ENCODE measurements at places on chromosomes 3 and 15. TPM values are rescaled to one million over a fixed set of nuclear protein-coding genes. Genes with fewer than 3 reads are reported as not detected.

Gene SLC22A14
- not detected for total RNA-seq

Gene MESP1
- total RNA-seq, result 5.3 TPM

Gene CNTN4
- 0.51 TPM for total RNA-seq

Gene ISG20
- total RNA-seq, result 1.2 TPM

Gene ITIH1
- total RNA-seq, result 0.72 TPM

Gene GUCA1C
- total RNA-seq, result not detected

Gene STARD9
- total RNA-seq, result 2.2 TPM

Gene AADACL2
- total RNA-seq, result not detected

Gene MRPL46
- total RNA-seq, result 48.9 TPM

Gene MBNL1
- total RNA-seq, result 597 TPM

Gene GOLGA6L7
- total RNA-seq, result not detected

Gene GOLGA6A
- not detected for total RNA-seq

Gene ARPP21
- total RNA-seq, result 93.8 TPM

- DNase-seq, result no peak
These were observed 27.0 kb upstream of the DYNC1LI1 start for GRCh38 chr3:32597656-32598055.

GRCh38 chr15:65738649-65739048 is 53.4 kb downstream of the DENND4A start:
- no peak for DNase-seq

GRCh38 chr3:116834816-116835215 is 125.2 kb downstream of the TUSC7 start:
- DNase-seq, result no peak

DNA sequence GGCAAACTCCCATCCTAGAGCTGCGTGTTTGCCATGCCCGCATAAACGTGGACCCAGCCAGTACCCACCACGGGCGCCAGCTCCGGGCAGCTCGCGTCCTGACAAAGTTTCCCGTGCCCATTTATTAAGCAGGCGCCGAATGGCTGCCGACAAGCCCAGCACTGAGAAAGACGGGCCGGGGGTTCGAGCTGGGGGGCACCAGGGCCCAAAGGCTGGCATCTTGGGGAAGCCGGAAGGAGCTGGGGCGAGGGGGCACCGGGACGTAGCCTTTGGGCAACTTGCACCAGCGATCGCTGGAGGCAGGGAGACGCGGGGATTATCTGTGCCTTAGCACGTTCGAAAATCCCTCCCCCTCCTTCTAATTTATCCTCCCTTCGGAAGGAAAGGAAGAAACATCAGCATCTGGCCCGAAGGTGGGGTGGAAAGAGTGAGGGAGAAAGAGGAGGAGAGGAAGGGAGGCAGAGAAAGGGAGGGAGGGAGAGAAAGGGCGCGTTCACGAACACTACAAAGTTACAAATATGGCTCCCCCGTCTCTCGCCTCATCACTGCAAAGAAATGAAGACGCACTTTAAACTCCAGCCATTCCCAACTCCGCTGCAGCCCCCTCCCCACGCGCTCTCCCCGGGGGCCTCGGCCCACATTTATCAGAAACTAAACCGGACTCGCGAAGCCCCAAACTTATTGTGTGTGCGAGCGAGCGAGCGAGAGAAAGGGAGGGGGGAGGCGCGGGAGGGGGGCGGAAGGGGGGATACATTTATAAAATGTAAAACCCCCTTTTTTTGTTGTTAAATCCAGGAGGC is 1.0 kb downstream of the ANP32A start:
- peak; percentile 45 for DNase-seq

- DNase-seq, result no peak
These were observed 1.2 kb upstream of the LMCD1 start for GRCh38 chr3:8500319-8500988.

DNA sequence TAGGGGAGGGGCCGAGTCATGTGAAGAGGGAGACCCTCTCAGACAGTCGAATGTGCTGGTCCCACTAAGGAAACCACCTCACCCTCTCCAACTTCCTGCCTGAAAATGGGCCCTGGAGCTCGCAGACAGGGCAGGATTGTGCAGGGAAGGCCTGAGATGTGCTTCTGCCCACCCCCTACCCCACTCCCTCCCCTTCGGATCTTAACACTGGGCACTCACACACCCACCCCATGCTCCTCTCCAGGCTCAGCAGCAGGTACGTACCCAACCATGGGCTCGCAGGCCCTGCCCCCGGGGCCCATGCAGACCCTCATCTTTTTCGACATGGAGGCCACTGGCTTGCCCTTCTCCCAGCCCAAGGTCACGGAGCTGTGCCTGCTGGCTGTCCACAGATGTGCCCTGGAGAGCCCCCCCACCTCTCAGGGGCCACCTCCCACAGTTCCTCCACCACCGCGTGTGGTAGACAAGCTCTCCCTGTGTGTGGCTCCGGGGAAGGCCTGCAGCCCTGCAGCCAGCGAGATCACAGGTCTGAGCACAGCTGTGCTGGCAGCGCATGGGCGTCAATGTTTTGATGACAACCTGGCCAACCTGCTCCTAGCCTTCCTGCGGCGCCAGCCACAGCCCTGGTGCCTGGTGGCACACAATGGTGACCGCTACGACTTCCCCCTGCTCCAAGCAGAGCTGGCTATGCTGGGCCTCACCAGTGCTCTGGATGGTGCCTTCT is 20.0 kb downstream of the ATRIP start:
- DNase-seq, result peak; percentile 32

GRCh38 chr3:126274735-126275619 is 82.2 kb downstream of the KLF15 start:
- no peak for DNase-seq

GRCh38 chr15:100230784-100231183 is 111.0 kb downstream of the ADAMTS17 start:
- no peak for DNase-seq

- no peak for DNase-seq
These were observed 117.5 kb downstream of the ANXA2 start for GRCh38 chr15:60280259-60280658.

DNA sequence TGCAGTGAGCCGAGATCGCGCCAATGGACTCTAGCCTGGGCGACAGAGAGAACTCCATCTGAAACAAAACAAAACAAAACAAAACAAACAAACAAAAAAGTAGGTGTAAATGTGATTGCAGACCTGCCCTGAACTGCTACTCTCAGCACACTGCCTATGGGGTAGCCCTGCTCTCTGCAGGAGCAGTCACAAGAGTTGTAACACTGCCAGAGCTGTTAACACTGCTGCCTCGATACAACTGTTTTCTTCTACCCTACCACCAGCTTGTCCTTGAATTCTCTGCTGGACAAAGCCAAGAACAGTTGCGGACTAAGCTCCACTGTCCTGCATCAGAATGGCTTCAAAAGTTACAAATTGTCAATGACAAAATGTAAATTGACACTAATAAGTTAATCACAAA is 89.3 kb downstream of the ALCAM start:
- DNase-seq, result no peak

- no peak for DNase-seq
These were observed 209.2 kb upstream of the ZPLD1 start for GRCh38 chr3:102225407-102226132.

- DNase-seq, result peak; percentile 35
These were observed 38.0 kb downstream of the PRICKLE2 start for GRCh38 chr3:64187065-64187959.

GRCh38 chr3:71104556-71104955 is 479.0 kb downstream of the FOXP1 start:
- DNase-seq, result no peak

GRCh38 chr15:60121845-60122244 is 117.7 kb downstream of the FOXB1 start:
- DNase-seq, result no peak

- no peak for DNase-seq
These were observed 570 bp downstream of the APH1B start for GRCh38 chr15:63277893-63278456.

- DNase-seq, result no peak
These were observed 190.4 kb downstream of the FOXP1 start for GRCh38 chr3:71393093-71393492.

DNA sequence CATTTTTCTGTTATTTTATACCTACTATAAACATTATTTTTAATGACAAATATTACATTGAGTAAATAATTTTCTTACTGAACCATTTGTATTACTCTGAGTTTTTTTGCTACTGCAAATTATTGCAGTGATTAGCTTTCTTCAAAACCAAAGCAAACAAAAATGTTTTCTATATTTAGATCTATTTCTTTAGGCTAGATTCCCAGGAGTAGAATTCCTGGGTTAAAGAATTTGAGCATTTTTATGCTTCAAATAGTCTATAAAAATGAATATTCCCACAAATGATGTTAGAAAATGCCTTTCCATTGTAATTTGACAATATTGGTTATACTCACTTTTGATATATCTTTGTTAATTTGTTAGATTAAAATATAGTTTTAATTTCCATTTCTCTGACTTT is 76.8 kb downstream of the LEKR1 start:
- no peak for DNase-seq

GRCh38 chr3:126311338-126311978 is 45.8 kb downstream of the KLF15 start:
- DNase-seq, result no peak

DNA sequence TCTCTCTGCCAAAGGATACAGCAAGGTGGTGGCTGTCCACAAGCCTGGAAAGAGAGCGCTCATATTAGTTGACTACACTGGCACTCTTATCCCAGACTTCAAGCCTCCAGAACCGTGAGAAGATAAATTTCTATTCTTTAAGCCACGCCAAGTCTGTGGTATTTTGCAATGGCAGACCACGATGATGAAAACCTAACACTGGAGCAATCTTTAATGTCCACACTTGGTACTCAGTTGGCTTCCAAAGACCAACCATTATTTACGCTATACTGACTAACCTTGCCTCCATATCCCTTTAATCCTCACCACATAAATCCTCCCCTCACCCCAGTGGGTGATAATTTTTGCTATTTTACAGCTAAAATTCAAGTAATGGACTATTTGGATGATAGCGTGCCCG is 16.9 kb upstream of the LACTB start:
- no peak for DNase-seq

- peak; percentile 12 for DNase-seq
These were observed 3.4 kb upstream of the CCNL1 start for GRCh38 chr3:157163217-157163953.

DNA sequence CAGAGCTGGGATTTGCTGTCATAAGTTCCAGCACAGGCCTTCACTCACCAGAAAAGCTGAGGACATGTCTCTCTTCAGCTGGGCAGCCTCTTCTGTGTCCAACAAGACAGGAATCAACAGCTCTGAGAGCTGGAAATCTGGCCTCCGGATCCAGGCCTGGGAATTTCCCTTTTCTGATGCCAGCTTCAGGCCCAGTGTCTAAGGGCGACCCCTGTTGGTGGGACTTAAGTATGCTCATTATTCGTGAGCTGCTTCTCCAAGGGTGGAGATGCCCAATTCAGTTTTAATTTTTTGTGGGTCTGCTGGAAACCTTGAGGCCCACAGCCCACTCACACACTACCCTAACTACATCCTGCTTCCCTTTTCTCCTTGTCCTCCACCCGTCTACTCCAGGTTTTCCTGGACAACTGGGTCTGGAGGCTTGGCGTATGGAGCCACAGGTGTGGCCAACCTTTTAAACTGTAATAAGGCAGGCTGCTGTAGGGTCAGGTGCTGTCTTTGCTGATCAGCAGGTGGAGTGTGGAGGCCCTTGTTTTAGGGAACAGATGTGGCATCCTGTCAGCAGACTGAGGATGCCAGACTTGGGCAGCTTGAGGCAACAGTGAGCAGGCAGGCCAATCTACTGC is 2.6 kb upstream of the CEMIP start:
- peak; percentile 51 for DNase-seq

DNA sequence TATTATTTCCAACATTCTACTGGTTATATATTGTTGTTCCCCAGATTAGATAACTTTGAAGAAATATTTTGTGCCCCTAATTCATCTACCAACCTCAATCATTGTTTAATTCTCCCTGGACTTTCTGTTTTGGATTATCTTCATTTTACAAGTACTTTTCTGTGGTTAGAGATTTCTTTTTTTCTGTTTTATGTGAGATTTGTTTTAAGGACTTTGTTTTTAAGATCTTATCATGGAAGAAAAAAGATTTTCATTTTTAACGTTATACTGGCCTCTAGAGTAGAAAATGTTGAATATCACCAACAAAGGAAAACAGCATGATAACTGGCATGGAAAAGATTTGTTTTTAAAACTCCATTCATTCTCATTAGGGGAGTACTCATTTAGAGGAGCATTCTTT is 210.9 kb upstream of the KCNMB2 start:
- DNase-seq, result no peak

- DNase-seq, result no peak
These were observed 12.5 kb downstream of the SLC35G2 start for GRCh38 chr3:136831461-136831860.

- DNase-seq, result no peak
These were observed 212.7 kb upstream of the PPP2R3A start for GRCh38 chr3:135752851-135753250.

- no peak for DNase-seq
These were observed 31.8 kb upstream of the RASA2 start for GRCh38 chr3:141454906-141455602.

DNA sequence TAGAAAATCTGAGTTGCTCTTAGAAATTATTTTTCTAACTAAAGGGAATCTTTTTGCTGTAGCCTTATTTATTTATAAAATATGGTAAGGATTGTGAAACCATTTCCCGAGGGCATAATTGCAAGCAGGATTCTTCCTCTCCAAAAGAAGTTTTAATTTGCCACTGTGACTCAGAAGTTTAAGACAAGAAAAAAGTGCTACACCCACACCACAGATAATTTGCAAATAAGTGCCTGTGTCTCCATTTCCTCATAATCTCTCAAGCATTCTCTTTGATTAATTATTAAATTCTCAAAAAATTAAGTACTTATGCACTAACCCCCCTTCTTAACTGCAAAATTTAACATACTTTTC is 43.6 kb downstream of the RASA2 start:
- no peak for DNase-seq

- no peak for DNase-seq
These were observed 87.1 kb downstream of the CGNL1 start for GRCh38 chr15:57463360-57463759.

DNA sequence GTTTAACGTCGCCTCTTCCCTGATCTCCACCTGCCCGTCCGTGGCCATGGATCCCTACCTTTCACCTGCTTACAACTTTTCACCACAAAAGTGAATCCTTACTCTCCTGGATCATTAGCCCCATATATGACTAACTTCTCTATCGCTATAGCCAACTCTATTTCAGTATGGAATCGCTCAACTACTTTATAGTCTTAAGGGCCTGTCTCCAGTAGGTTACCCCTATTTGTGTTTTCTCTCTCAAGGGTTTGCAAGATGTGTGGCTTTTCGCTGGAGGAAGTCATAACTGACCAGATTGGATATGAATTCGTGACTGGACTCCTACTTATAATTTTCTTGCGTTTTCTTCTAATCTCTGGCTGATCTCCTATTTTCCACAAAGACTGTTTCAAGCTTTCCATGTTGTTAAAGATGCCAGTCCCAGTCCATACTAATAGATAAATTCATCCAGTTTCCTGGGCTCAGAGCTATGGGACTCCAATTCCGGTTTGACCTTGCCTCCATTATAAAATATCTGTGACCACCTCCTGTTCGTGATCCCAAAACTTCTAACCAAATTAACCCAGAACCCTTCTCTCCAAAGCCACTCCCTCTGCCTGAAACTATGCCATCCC is 1.3 kb upstream of the STAG1 start:
- DNase-seq, result no peak

DNA sequence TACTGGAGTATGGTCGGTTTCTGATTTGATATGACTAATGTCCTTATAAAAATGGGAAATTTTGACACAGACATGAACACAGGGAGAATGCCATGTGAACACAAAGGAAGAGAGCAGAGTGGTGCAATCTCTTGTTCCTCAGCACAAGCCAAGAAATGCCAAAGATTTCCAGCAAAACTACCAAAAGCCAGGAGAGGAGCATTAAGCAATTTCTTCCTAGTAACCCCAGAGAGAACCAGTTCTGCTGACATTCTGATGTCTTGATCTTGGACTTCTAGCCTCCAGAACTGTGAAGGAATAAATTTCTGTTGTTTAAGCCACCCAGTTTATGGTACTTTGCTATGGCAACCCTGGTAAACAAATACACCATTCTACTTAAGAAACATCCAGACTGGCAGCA is 227.8 kb upstream of the MRPL3 start:
- DNase-seq, result no peak
